IgD-negative memory B cell (primary cell): ENCODE measurements at places on chromosomes 2 and 18. TPM values are rescaled to one million over a fixed set of nuclear protein-coding genes. Genes with fewer than 3 reads are reported as not detected.

The REG3A gene
- polyA plus RNA-seq: not detected

The UGT1A4 gene
- polyA plus RNA-seq: not detected

The WNT6 gene
- polyA plus RNA-seq: 0.86 TPM

The LYPD1 gene
- not detected for polyA plus RNA-seq

The SLC9A2 gene
- not detected for polyA plus RNA-seq

The CRYGC gene
- not detected for polyA plus RNA-seq

The GYPC gene
- 111 TPM for polyA plus RNA-seq

The KCNG2 gene
- not detected for polyA plus RNA-seq

The NT5C1B gene
- polyA plus RNA-seq: 0.55 TPM

The FOSL2 gene
- polyA plus RNA-seq: 0.50 TPM

The MALL gene
- not detected for polyA plus RNA-seq

The HOXD1 gene
- not detected for polyA plus RNA-seq

The LDLRAD4 gene
- polyA plus RNA-seq: 5.1 TPM

The HYCC2 gene
- polyA plus RNA-seq: 15.1 TPM

The KATNAL2 gene
- 0.59 TPM for polyA plus RNA-seq

The ATP8B1 gene
- polyA plus RNA-seq: 0.50 TPM

The SLC9A4 gene
- polyA plus RNA-seq: not detected

The CNDP1 gene
- polyA plus RNA-seq: not detected

The REG3G gene
- polyA plus RNA-seq: not detected

The CASP10 gene
- 14.9 TPM for polyA plus RNA-seq

The TCF4 gene
- polyA plus RNA-seq: 256 TPM

The ITPRID2 gene
- polyA plus RNA-seq: 3.7 TPM

The SETBP1 gene
- 16.8 TPM for polyA plus RNA-seq

The GALNT3 gene
- polyA plus RNA-seq: 4.1 TPM

The CD207 gene
- polyA plus RNA-seq: not detected

The ZAP70 gene
- polyA plus RNA-seq: 4.6 TPM
